ENCODE measurements at places on chromosomes 5 and 9.

- DNase-seq: no peak
Measured at GRCh38 chr5:141494761-141495452, 6.0 kb downstream of the PCDHGC5 start.

- peak; percentile 50 for DNase-seq
Measured at GRCh38 chr9:3708751-3709150, 182.9 kb upstream of the RFX3 start.

DNA sequence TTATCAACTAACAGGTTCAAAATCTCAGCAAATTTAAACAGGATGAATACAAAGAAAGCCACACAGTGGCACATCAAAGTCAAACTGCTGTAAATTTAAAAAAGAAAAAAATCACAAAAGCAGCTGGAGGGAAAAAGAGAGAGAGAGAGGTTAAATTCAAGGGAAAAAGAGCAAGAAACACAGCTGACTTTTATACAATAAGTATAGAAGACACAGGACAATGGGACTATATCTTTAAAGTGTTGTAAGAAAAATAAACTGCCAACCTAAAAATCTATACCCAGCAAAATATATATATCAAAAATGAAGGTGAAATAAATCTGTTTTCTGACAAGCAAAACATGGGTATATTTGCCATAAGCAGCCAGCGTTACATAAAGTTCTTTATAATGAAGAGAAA lies 261.5 kb downstream of the TLE1 start:
- no peak for DNase-seq

DNA sequence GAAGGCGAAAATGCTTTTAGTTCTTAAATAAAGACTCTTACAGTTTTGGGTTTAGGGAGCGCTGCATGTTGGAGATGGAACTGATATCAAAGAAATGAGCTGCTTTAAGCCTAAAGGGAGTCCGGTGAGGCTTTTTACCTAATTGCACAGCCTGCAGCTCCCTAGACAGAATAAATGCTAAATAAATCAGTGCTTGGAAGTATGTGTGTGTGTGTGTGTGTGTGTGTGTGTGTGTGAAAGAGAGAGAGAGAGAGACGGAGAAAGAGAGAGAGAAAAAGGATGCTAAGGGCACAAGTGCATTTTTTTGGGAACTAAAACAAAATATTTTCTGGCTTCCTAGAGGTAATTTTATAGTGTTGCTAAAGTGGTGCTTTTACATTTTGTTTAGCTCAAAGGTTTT lies 88.4 kb downstream of the MTRR start:
- no peak for DNase-seq

DNA sequence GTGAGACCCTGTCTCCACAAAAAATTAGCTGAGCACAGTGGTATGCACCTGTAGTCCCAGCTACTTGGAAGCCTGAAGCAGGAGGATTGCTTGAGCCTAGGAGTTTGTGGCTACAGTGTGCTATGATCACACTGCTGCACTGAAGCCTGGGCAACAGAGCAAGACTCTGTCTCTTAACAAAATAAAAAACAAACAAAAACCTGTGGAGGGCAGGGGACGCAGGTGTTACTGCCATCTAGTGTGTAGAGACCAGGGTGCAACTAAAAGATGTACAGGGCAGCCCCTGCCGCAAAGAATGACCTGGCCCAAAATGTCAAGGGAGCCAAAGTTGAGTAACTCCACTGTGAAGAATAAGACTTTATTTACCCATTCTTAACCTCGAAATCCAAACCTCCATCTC lies 27.1 kb downstream of the ASPN start:
- DNase-seq: no peak
